ENCODE measurements at places on chromosomes 6 and 20.

DNA sequence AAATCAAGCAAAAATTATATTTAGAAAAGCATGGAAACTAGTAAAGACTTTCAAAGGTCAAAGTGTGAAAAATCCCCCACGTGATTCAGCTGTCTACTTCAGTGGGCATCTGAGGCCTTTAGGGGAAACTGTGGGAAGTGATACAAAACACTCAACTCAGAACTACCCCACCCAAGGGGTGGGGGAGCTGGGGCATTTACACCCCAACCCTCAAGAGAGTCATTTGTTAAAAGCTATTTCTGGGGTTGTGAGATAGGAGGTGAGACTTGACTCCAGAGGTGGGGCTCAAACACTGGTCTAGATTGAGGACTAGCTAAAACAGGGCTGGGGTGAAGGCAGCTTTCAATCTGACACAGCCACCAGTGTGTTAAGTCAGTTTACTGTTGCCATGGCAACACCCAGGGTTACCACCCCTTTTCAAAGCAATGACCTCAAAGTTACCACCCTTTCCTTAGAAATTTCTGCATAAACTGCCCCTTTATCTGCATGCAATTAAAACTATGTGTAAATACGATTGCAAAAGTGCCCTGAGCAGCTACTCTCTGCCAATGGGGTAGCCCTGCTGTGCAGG lies 9.9 kb upstream of the GTSF1L start:
- peak; percentile 37 for DNase-seq

DNA sequence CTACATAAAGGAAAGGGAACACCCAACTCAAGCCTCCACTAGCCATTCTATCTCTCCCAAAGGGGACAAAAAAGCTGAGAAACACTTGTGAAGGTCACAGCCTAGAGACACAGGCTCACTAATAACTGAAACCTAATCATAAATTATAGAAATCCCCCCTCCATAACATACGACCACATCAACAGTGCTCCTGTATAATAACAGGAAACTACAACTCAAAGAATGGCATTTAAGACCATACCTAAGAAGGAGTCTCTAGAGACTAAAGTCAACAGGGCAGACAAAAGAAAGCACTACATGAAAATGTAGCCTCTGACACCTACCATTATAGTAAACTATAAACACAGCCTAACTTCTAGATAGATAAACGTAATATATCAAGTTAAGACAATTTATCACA lies 82.7 kb downstream of the THEMIS start:
- DNase-seq = no peak

GRCh38 chr6:134312038-134312660 lies 5.8 kb downstream of the SGK1 start:
- no peak for DNase-seq

- DNase-seq = peak; percentile 11
Observed at GRCh38 chr20:40961686-40962640, 66.7 kb upstream of the TOP1 start.

GRCh38 chr6:52340603-52340880 lies 21.4 kb upstream of the PAQR8 start:
- DNase-seq = no peak

- peak; percentile 31 for DNase-seq
Observed at GRCh38 chr6:139531148-139532115, 157.0 kb upstream of the CITED2 start.

DNA sequence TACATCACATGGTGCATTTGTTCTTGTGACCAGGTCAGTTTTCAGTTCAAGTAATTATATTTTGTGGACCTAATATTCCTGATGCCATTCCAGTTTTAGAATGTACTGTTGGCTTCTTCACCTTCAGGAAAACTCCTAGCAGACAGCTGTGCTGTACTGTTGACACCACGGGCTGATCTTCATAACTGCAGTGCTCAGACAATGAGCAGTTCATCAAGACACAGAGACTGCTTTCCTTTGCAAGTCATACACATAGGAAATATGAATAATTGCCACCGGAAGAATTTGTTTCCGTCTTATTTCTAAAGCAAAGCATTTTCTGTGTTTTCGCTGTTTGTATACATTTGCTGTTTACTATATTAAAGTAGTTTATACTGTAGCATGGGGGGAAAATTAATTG lies 89.8 kb downstream of the C6orf118 start:
- no peak for DNase-seq

DNA sequence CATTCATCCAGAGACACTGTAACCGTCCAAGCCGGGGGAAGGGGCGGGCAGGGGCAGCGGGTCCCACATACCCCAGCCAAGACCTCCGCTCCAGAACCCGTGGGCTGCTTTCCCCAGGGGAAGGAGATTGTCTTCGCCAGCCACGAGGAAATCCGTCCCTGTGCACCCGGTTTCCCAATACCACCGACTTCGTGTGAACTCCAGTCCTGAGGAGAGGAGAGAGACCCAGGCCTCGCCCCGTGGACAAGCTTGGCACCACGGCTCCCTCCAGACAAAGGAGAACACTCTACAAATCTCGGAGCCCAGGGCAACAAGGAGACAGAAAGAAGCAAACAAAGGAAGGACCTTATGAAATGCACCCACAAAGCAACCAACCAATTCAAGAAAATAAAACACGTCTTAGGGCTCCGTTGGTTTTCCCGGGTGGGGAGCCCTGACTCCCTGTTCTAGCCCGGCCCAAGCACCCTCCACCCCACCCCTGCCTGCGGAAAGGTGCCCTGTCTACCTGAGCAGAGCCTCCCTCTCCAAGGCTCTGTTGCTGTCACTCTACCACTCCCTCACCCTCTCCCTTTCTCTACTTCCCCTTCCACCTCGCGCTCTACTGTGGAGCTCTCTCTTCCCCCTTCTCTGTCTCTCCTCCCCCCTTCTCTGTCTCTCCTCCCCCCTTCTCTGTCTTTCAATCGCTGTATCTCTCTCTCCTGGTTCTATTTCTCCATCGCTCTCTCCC lies 1382.8 kb upstream of the DEFB115 start:
- no peak for DNase-seq

GRCh38 chr20:25744261-25744660 lies 47.6 kb upstream of the ZNF337 start:
- no peak for DNase-seq

GRCh38 chr20:42483730-42484303 lies 705.9 kb downstream of the PTPRT start:
- no peak for DNase-seq

- no peak for DNase-seq
Observed at GRCh38 chr6:41965429-41966213, 24.0 kb upstream of the CCND3 start.

DNA sequence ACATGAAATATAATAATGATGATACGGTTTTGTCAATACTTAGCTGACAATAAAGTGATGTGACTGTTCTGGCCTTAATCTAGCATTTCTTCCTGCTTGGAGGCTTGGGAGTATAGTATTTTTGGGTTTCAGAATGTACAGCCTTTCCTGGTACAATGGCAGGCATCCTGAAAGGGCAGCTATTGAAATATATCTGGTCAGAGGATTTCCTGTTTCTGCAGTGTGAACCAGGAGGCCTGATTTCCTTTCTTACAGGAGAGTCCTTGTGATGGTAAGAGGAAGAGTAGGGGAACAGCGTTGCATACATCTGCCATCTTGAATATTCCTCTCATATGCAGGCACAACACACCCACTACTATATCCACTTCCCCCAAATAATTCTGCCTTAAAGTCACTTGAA lies 93.7 kb downstream of the MYO6 start:
- DNase-seq = no peak

GRCh38 chr6:46204880-46205650 lies 34.3 kb upstream of the ENPP5 start:
- DNase-seq = no peak

DNA sequence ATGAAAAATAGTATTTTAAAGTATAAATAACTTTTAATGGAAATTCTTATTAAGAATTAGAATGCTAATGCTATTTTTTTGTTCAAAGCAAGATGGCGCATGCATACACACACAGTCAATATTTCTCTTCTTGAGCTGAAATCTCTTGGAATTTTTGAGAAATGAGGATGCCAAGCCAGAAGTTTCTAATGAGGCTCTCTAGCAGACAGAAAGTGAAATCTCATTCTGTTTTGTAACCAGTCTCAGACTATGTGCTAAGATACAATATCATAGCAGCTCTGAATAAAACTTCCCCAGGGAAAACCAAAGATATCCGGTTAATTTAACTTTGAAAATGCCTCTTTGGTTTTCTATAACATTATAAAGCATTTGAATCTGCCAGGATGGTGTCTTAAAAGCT lies 97.2 kb upstream of the HDAC2 start:
- DNase-seq = no peak

GRCh38 chr20:25279403-25279802 lies 31.5 kb downstream of the PYGB start:
- no peak for DNase-seq

DNA sequence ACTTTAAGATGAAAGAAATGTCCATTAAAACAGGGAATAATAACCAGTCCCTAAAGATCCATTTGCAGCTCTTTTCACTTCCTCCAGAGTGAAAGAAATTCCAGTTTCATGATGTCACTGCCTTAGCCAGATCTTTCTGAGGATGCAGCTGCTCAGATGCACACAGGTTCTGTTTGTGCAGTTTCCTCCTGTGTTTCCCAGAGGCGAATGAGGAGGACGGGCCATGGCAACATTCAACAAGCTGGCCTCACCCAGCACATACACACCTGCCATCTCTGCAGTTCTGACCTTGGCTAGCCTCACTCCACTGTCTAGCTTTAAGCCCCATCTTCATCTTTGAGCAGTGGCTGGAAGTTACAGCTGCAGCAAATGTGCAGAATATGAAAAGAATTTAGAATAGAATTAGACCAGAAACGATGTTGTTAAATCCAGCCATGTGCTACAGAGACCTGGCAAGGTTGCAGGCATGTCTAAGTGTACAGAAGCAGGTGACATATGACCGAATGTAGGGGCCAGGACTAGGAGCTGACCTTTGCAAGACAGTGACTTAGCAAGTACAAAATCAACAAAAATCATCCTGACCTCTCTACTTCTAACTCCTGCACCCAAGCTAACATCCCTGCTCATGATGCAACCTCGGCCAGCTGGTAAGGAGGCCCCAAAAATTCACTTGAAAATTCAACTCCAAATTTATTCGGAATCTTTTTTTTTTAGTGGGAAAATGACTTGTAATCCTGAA lies 35.0 kb downstream of the FAM50B start:
- no peak for DNase-seq

- no peak for DNase-seq
Observed at GRCh38 chr6:163331245-163331644, 83.3 kb upstream of the QKI start.

DNA sequence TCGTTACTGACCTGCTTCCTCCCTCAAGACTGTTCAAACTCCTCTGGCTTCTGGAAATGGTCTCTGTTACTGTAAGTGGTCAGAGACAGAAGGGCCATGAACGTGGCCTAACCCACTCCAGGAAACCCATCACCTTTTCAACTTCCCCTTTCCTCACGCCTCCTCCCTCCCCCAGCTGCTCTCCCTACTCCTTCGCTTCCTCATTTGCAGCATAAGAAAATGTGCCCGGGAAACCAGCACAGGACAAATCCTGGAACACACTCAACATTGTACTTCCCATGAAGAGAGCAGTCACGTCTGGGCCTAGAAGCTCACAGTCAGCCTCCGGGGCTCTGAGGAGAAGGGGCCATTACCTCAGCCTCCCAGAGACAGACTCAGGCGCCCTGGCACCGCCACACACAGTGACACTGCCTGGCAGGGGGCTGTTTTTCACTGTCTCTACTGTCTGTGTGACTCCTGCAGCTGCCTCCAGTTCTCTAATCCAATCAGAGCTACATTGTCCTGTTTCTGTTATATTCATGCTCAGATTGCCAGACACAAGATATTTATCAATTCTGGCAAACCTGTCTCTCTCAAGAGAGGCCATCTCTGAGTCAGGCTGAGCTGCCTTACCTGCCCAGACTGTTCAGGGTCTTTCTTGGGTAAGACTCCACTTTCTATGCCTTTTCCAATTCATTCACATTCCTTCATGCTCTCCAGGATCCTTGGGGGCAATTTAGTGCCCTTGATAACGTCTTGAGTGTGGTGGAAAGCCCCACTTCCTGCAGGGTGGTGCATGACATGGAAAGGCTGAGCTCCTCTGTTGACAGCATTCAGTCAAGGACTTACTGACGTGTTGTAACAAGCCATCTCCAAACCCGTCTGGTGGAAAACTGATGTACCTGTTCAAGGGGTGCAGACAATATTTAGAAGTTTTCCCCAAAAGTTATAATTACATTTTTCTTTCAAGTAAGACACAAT lies 242.2 kb downstream of the HIVEP2 start:
- DNase-seq = no peak

DNA sequence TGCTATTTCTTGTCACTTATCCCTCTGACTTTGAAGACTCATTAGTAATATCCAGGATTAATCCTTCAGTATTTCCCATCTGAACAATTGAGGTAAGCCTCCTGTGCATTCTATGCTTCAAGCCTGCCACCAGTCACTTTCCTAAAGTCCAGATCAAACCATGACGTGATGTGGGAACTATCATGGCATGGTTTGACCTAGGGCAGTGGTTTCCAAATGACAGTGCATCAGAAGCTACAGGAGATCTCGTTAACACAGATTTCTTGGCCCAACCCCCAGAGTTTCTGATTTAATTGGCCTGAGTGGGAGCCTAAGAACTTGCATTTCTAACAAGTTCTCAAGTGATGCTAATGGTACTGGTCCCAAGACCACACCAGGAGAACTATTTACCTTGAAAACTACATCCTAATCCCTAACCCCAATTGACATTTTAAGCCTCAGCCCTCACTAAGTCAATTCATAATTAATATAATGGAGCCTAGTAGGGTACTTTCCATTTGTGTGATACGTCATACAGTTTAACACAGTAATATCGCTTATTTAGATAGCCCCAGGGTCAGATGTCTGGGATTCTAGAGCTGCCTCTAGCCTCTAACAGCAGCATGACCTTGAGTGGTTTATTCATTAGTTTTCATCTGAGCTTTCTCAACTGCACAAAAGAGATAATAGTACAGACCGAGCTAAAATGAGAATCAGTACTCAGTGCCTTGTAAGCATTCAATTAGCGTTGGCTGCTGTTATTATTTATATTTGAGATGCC lies 907.6 kb downstream of the TFAP2A start:
- no peak for DNase-seq

DNA sequence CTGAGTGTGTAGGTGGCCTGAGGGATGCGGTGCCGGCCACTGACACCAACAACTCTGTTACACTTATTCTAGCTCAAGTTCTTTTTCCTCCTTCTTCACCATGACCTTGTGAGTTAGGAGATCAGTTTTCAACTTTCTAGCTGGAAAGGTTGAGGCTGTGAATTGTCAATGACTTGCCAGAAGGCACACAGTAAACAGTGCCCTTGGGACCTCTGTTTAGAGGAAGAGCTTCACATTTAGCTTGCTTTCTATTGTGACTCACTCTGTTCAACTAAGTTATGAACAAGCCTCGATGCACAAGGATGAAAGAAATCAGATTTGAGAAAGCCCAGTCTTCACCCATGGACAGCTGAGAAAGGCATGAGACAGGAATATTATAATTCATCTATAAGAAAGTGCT lies 455.6 kb downstream of the MAFB start:
- no peak for DNase-seq

DNA sequence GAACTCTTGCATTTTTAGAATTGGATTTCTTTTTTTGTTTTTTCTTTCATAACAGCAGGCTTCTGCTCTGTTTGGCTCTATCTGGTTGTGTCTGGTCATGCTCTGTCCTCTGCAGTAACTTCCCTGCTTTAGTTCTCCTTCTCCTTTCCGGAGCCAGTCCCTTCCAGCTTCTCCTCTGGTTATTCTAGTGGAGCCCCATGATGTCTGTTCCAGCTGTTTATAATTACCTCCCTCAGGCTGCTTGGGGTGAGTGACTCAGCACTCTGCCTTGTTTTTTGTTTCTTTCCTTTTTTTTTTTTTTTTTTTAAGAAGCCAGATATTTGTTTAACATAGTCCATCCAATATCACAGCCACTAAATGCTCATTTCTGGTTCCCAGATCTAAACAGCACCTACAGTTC lies 409.6 kb downstream of the MAFB start:
- no peak for DNase-seq
